ENCODE measurements at places on chromosomes 3 and 15. TPM values are rescaled to one million over a fixed set of nuclear protein-coding genes. Genes with fewer than 3 reads are reported as not detected.

Gene IGDCC3
- 0.10 TPM for total RNA-seq

Gene ATP13A5
- not detected for total RNA-seq

- DNase-seq, result peak; percentile 70
Measured at GRCh38 chr3:172106989-172107388, 67.6 kb downstream of the FNDC3B start.

DNA sequence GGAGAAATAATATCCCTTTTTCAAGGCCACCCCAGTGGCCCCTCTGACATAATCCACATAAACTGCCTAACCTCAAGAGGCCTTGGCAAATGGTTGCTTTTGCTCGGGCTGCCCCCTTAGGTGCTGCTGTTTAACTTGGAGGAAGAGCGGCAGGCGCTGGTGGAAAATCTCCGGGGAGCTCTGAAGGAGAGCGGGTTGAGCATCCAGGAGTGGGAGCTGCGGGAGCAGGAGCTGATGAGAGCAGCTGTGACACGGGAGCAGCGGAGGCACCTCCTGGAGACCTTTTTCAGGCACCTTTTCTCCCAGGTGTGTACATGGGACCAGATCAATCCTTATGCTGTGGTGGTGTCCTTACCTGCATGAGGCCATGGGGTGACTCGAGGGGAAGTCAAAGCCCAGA, 15.0 kb downstream of the DUOX1 start:
- DNase-seq, result no peak

DNA sequence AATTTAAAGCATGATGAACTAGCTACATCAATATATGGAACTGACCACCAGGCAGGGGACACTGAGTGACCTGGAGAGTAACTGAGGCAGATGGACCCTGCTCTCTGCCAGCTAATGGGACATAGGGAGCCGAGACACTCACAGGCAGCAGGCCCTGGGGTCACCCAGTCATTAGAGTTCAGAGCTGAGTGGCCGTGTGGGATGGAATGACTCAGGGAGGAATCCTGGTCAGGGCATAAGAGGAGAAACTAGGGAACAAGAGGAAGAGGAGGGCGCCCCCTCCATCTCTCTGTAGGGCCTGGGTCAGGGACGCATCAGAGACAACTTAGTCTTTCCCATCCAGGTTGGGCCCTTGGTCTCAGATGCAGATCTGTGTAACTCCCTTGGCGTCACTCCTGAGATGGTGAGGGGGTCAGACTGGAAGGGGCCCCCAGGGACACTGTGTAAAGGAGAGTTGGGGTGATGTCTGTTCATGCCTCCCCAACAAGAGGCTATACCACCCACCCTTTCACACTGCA, 39.8 kb downstream of the CCDC12 start:
- no peak for DNase-seq

- no peak for DNase-seq
Measured at GRCh38 chr3:87796843-87797185, 262.0 kb downstream of the CGGBP1 start.

DNA sequence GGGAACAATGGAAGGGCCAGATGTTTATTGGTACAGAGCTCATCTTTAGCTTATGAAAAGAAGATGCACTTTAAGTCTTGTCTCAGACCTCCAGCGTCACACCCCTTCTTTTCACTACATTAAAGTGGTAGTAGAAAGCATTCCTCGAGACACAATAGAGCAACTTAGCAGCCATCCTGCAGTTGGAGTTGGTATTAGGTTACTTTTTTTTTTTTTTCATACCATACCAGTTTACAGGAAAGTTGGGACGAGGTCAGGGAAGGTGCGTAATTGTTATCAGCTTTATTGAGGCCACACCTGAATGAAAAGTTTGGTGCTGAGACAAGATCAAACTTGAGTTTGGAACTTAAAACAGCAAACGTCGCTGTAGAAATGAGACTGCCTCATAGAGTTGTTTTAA, 203.8 kb downstream of the SOX2 start:
- DNase-seq, result no peak

Data from GM12878 (cell line).